Neural crest cell (in vitro differentiated cells): ENCODE measurements at places on chromosomes 7 and 10.

DNA sequence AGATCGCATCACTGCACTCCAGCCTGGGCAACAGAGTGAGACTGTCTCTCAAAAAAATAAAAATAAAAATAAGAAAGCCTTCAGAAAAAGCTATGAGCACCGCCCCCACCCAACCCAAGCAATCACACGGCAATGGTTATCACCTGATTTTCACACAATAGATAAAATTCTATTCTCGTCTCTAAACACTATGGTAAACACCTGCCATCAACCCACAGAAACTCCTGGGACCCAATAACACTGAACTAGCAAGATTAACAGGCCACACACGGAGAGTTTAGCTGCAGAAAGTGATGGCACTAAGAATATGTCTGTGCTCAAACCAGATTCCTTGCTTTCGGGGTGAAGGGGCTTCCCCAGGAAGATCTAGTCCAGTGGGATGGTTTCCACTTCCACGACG, 173.8 kb downstream of the DIP2C start:
- no peak for DNase-seq

- no peak for DNase-seq
Measured at GRCh38 chr7:74027683-74028320, at the start of gene ELN. Gene ELN (plus strand): TSS chr7:74028173. CDS start chr7:74028188, 15 bp downstream.

DNA sequence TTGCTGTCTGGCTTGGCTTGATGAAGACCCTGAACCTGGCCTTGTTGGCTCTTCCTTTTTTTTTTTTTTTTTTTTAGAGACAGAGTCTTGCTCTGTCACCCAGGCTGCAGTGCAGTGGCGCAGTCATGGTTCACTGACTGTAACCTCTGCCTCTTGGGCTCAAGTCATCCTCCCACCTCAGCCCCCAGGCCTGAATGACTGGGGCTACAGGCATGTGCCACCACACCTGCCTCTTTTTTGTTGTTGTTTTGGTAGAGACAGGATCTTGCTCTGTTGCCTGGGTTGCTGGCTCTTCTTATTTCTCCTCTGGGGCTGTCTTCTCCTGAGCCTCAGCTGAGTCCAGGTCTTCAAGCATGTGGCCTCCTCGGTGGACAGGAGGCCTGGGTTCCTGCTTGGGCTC, 44.7 kb downstream of the PRF1 start:
- no peak for DNase-seq

GRCh38 chr10:98376485-98376884, 38.5 kb downstream of the PYROXD2 start:
- DNase-seq = no peak

GRCh38 chr7:35727571-35727970, 32.6 kb upstream of the HERPUD2 start:
- DNase-seq = no peak
